ENCODE measurements at places on chromosomes 1 and 21.

GRCh38 chr1:60906526-60906925 lies 175.8 kb upstream of the NFIA start:
- DNase-seq = no peak

DNA sequence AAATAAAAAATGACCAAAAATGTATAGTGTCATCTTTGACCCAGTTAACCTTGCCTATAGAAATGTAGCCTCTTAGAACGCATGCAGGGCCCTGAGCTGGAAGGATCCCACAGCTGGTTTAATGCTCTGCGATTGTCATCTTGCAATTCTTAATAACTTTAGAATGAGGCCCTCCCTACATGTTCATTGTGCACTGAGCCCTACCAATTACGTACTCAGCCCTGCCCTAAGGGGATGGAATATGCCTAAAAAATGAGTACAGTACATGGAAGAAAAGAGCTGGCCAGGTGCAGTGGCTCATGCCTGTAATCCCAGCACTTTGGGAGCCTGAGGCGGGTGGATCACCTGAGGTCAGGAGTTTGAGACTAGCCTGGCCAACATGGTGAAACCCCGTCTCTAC lies 57.8 kb upstream of the BCAR3 start:
- no peak for DNase-seq

- no peak for DNase-seq
Measured at GRCh38 chr1:175891783-175892309, 148.5 kb upstream of the TNR start.

- DNase-seq = no peak
Measured at GRCh38 chr1:246773213-246773641, 49.0 kb downstream of the SCCPDH start.

DNA sequence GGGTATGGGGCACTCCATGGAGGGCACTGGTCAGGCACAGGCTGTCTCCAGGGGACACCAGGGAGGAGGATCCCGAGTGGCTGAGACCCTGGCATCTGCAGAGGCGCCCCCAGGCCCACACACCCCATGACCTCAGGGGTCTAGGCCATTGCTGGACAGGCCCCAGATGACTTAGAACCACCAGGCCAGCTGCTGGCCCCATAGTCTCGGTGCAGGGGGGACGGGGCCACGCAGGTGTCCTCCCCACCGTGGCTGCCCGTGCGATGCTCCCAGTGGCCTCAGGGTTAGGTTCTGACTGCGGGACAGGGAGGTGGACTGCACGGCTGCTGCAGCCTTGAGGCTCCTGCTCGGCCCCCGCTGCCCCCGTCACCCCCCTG lies 44.0 kb downstream of the MORN1 start:
- DNase-seq = no peak

GRCh38 chr1:193437785-193438184 lies 251.4 kb upstream of the B3GALT2 start:
- DNase-seq = peak; percentile 44
